ENCODE measurements at places on chromosomes 4 and X.

- no peak overlapping the region for H3K27ac ChIP-seq
- no peaks in the 10 kb centered on the region for H3K27me3 ChIP-seq
- no peak for DNase-seq
Measured at GRCh38 chr4:81512757-81513501, 41.2 kb upstream of the RASGEF1B start.

- no peaks in the 10 kb centered on the region for H3K27me3 ChIP-seq
- H3K4me1 ChIP-seq = no peaks in the 10 kb centered on the region
- no peak overlapping the region for H3K27ac ChIP-seq
- no peak for DNase-seq
- no peak overlapping the region for H3K4me3 ChIP-seq
- H3K36me3 ChIP-seq = no peaks in the 10 kb centered on the region
Measured at GRCh38 chr4:88843067-88843685, 145.5 kb upstream of the NAP1L5 start.

GRCh38 chr4:15376145-15376544 lies 51.7 kb upstream of the C1QTNF7 start:
- H3K4me1 ChIP-seq = peaks cover 83% of the 10 kb centered on the region
- DNase-seq = no peak
- H3K36me3 ChIP-seq = no peaks in the 10 kb centered on the region
- H3K27me3 ChIP-seq = no peaks in the 10 kb centered on the region
- peak overlapping the region; percentile 29 for H3K27ac ChIP-seq

- no peak overlapping the region for H3K4me3 ChIP-seq
- no peaks in the 10 kb centered on the region for H3K36me3 ChIP-seq
- no peaks in the 10 kb centered on the region for H3K4me1 ChIP-seq
- H3K27me3 ChIP-seq = no peaks in the 10 kb centered on the region
Measured at GRCh38 chrX:105461016-105461415, 240.5 kb upstream of the TEX13A start.
